ENCODE measurements at places on chromosomes 12 and 14. TPM values are rescaled to one million over a fixed set of nuclear protein-coding genes. Genes with fewer than 3 reads are reported as not detected.

GRCh38 chr14:36057452-36058116 is 118.9 kb downstream of the PTCSC3 start:
- peak; percentile 26 for DNase-seq

- DNase-seq: no peak
These were observed 6.9 kb downstream of the TNFRSF1A start for GRCh38 chr12:6334940-6335450.

PMEL gene
- 1.0 TPM for polyA plus RNA-seq

- no peak for DNase-seq
These were observed 1216.4 kb upstream of the USP15 start for GRCh38 chr12:61043838-61044237.

- no peak for DNase-seq
These were observed 254.8 kb downstream of the DAD1 start for GRCh38 chr14:22334275-22334577.

DNA sequence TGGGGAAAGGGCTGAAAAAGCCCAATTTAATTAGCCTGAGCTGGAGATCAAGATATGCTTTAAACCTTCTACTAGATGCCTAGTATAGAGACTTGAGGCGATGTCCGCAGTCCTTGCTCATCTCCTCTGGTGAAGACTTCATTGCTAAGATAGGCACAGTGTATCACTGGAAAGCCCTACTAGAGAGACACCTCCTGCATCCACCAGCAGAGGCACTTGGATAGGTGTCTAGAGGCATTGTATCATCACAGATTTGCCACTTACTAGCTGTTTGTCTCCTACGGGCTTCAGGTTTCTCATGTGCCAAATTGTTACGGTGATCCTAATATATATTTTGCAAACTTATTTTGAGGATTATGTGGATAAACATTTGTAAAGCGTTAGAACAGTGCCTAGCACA is 1048.5 kb downstream of the GALC start:
- DNase-seq: no peak

- no peak for DNase-seq
These were observed 54.2 kb downstream of the LGMN start for GRCh38 chr14:92693998-92694795.

DNA sequence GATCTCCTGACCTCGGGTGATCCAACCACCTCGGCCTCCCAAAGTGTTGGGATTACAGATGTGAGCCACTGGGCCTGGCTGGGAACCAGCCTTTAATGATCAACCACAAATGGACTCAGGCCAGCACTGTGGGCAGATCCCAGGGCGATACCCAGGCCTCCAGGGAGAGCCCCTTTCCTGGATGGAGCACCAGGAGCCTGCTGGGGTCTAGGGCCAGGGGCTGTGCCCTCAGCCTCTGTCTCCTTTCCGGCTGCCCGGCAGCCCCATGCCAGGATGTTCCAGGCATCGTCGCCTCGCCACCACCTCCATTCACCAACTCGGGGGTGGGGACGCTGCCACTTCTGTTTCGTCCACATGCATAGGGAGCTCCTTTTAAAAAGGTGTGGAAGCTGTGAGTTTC is 2.3 kb downstream of the ADGRD1 start:
- no peak for DNase-seq

- DNase-seq: no peak
These were observed 3.3 kb upstream of the APPL2 start for GRCh38 chr12:105239304-105239703.

PLXNC1 gene
- 46.0 TPM for polyA plus RNA-seq

KCNJ8 gene
- polyA plus RNA-seq: 6.2 TPM

- no peak for DNase-seq
These were observed 101.2 kb downstream of the TMEM30B start for GRCh38 chr14:61179796-61180398.

BDKRB2 gene
- polyA plus RNA-seq: 5.8 TPM

GRCh38 chr12:29960122-29960521 is 176.4 kb upstream of the TMTC1 start:
- DNase-seq: peak; percentile 21

ADAMTS20 gene
- polyA plus RNA-seq: not detected

GRCh38 chr14:88422919-88423650 is 37.6 kb downstream of the SPATA7 start:
- DNase-seq: no peak

- DNase-seq: no peak
These were observed 278.3 kb downstream of the DPF3 start for GRCh38 chr14:72615451-72616121.

KLRC3 gene
- 0.22 TPM for polyA plus RNA-seq

DNA sequence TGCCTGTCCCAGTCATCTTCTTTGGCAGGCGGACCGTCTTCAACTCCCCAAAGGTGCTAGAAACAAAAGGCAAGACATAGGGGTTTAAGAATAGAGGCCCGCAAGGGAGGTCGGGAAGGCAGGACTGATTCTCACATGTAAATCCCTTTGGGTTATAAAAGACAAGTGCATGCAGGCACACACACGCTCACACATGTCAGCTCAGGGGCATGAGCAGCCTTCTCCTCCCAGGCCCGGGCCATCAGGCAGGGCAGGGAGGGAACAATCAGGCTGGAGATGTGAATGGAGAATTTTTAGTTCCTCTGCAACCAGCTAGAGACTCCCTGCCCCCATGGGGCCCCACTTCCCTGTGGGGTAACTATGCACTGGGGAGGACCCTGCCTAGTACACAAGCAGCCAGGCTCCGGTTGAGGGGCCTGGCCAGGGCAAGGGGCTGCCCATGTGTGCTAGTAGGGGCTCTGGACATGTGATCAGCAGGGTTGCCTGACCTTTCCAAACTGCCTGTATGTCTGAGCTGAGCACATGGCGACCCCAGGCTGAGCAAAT is 107.2 kb downstream of the RBM19 start:
- DNase-seq: no peak

TAS2R20 gene
- 0.16 TPM for polyA plus RNA-seq

C12orf42 gene
- 0.03 TPM for polyA plus RNA-seq

DNA sequence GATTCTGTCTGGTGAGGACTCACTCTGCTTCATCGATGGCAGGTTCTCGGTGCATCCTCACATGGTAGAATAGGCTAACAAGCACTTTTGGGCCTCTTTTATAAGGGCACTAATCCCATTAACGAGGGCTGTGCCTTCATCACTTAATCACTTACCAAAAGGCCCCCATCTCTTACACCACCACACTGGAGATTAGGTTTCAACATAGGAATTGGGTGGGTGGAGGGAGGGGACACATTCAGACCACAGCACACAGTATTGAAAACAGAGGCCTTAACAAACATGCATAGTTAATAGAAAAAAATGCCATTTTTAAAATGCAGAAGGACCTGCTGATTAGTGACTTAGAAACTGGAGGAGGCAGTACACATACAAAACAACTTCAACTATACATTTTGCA is 61.6 kb downstream of the SPPL3 start:
- no peak for DNase-seq

GRCh38 chr12:46368684-46369083 is 3.9 kb downstream of the SLC38A2 start:
- DNase-seq: no peak

CLEC2A gene
- not detected for polyA plus RNA-seq

- no peak for DNase-seq
These were observed 63.8 kb downstream of the PRKCH start for GRCh38 chr14:61385002-61385685.

- no peak for DNase-seq
These were observed 59.1 kb upstream of the PCED1B start for GRCh38 chr12:47020211-47020821.

ST8SIA1 gene
- polyA plus RNA-seq: 1.2 TPM

DNA sequence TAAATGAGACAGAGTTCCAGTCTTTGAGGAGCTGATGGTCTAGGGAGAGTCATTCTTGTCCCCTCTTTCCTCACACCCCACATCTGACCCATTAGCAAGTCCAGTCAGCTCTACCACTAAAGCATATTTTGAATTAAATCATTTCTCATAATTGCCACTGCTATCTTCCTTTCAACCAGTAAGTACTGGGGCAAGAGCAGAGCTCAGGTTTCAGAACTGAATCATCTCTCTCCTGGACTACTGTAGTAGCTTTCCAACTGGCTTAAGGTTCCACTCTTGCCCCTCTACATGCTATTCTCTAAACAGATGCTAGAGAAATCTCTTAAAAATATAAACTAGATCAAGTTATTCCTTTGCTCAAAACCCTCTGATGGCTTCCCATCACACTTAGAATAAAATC is 218.3 kb downstream of the TTC6 start:
- no peak for DNase-seq

- no peak for DNase-seq
These were observed 80.6 kb downstream of the PRKD1 start for GRCh38 chr14:29847056-29847380.

CELA1 gene
- polyA plus RNA-seq: 0.05 TPM

INHBE gene
- not detected for polyA plus RNA-seq

ANO4 gene
- 0.16 TPM for polyA plus RNA-seq

- no peak for DNase-seq
These were observed 71.9 kb upstream of the GNPNAT1 start for GRCh38 chr14:52863334-52863700.

GRCh38 chr12:62604871-62605270 is 138.2 kb downstream of the MON2 start:
- no peak for DNase-seq

DNA sequence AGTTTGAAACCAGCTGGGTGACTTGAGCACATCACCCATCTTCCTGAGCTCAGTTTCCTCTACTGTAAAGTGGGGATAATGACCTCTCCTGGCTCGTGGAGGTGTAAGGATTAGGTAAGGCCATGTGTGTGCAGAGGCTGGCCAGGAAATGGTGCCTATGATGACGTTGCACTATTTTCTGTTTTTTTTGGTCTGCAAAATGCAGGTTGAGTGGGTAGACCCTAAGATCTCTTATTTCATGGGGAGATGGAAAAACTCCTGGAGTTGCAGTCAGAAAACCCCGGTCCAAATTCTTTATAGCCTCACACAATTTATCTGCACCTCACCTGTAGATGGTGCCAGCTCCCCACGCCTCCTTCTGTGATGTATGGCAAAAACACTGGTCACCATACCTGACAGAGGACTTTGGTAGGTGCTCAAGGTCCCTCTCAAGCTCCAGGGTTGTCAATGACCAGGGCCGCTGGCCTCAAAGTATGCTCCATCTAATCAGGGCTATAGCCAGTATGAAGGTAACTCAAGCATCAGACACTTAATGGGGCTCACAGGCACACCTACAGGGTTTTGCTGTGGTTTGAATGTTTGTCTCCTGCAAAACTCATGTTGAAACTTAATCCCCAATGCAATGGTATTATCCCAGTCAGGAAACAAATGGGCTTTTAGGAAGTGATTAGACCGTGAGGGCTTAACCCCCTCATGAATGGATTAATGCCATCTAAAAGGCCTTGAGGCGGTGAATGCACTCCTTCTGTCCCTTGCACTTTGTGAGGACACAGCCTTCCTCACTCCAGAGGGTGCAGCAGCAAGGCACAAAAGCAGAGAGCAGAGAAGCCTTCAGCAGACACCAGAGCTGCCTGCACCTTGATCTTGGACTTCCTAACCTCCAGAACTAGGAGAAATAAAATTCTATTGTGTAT is 17.6 kb downstream of the C14orf132 start:
- no peak for DNase-seq

LMO3 gene
- 103 TPM for polyA plus RNA-seq

KRT85 gene
- not detected for polyA plus RNA-seq

DNA sequence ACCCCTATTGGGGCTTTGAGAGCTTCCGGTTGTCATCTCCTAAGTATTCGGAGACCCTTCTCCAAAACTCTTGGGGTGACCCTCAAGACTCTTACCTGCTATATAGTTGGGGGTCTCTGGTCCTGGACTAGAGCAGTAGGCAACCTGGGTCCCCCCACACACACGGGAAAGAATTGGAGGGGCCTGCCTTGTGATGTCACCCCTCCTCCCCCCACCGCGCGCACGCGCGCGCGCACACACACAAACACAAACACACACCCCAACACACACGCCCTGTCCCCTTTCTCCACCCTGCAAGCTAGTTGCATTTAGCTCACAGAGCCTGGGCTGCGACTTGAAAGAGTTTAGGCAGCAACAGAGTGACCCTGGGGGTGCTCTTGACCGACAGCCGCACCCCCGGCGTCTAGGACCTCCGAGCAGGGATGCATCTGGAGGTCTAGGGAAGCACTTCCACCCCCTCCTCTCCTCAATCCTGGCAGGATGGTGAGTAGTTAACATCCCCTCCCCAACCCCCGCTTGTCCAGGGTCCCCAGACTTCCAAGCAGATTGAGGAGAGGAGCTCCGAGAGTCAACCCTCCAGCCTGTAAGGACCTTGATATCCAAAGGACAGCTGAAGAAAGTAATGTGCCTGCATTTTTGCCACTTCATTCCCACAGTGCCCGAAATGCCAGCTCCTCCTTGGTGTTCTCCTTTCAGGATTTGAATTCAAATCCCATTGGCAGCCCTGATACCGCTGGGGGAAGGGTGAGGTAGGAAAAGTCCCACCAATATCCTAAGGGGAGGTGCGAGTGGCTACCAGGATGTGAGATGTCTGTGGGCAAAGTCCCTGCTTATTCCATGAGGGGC is 1.4 kb upstream of the DNAJC14 start:
- peak; percentile 92 for DNase-seq

GRCh38 chr12:123621101-123621500 is 12.4 kb downstream of the EIF2B1 start:
- DNase-seq: no peak

REC8 gene
- polyA plus RNA-seq: 23.8 TPM

OR6C2 gene
- polyA plus RNA-seq: not detected

TRIP11 gene
- polyA plus RNA-seq: 4.0 TPM

TMEM229B gene
- 1.5 TPM for polyA plus RNA-seq

DNA sequence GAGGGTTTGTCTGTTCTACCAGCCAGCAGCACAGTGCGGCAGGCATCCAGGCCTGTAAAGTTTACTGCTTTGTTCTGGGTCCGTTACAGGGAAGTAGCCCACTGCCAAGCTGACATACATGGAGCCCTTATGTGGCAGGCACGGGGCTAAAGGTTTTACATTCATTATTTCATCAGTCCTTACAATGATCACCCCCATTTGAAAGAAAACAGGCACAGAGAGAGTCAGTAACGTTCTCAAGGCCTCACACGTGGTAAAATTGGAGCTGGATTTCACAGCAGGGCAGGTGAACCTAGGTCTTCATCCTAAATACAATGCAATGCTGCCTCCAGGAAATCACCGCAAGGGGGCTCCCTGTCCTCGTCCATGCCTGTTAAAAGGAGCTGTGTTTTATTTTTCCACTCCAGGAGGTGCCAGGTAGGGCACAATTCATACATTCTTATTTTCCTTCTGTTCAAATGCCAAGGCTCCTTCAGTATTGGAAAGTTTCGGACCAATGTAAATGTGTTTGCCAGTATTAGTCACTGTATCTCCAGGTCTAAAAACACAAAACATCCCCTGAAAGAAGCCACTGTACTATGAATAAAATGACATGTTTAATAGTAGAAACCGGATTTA is 172.2 kb upstream of the GZMB start:
- DNase-seq: peak; percentile 72

SLC38A4 gene
- polyA plus RNA-seq: 0.07 TPM

All from lung (tissue), 17 donors.